Activated T-cell treated with anti-CD3 and anti-CD28 coated beads, Interleukin-2, amount 50 U/mL, for 24 hours (primary cell): ENCODE measurements at places on chromosomes 2 and 18.

DNA sequence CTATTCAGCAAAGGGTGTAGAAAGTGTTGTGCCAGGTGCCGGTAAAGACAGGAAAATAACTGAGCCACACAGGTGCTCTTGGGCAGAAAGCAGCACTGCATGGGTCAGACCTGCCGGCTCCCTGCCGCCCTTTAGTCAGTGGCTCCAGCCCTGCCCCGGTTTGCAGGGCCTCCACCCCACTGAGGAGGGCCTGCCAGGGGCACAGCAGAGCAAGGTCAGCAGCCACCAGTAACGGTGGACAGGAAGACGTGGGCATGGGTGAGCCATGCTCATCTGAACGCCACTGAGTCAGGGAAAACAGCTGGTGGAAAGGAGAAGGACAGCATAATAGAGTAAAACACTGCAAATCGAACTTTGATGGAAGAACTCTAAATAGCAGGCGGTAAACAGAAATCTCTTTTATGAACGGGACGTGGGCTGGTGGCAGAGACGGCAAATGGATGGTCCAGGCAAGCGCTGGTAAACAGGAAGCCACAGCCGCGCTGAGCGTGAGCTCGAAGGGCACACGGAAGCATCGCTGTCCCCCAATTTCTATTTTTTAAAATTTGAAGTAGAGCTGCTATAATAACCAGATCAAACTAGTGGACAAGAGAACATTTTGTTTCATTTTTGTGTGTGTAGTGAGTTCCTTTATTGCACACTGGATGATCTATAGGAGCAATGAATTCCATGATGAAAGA is 141.8 kb upstream of the ALKAL2 start:
- DNase-seq = no peak

GRCh38 chr2:54763636-54764291 is 40.3 kb downstream of the EML6 start:
- no peak for DNase-seq

DNA sequence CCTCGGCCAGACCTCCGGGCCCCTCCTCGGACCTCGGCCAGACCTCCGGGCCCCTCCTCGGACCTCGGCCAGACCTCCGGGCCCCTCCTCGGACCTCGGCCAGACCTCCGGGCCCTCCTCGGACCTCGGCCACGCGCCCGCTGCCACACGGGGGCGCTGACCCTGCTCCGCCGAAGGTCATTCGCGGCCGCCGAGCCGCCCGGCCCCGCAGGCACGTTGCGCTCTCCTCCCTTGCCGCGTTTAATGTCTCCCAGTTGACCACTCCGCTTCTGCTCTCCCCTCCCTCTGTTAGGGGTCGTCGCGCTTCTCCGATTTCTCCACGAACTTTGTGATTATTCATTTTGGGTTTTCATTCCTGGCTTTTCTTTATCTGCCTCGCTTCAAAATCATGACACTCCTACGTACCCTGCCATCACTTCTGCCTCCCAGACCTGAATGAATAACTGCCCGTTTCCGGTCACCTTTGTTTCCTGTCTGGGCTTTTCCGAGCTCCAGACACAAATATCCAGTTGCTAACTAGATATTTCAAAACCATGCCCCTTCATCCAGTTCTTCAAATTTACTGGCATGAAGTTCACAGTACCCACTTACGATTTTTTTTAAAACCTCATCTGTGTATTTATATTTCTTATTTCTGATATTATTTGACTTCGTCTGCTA is 14.8 kb upstream of the COLEC12 start:
- no peak for DNase-seq

- no peak for DNase-seq
Observed at GRCh38 chr2:100246163-100247145, 75.8 kb downstream of the LONRF2 start.

DNA sequence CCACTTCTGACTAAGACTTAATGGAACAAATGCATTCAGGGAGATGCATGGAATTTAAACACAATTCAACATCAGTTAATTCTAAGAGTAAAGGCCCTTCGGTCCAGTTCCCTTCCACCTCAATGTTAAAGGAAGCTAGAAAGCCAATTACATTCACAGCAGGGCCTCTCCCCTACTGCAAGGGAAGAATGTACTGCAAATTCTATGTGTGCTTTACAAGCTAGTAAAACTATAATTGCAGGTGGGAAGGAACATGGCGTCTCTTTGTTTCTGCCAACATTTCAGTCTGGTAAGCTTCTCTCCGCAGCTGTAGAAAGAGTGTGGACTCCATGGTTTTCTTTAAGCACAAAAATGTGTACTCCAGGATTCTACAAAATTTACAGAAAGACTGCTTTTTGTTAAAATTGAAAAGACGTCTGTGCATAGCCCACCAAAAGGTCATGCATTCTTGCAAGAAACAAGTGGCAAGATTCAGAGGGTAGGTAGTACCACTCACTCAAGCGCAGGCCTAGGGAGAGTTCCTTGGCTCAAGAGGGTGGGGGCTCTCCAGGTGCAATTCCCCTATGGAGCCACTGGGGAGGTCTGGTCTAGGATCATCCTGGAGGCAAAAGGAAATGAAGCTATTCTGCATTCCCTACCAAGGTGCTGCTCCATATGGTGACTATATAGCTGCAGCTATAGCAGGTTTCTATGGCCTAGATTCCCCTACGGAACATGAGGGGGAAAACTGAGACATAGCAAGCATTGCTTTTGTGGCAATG is 127.0 kb upstream of the FZD5 start:
- DNase-seq = no peak

DNA sequence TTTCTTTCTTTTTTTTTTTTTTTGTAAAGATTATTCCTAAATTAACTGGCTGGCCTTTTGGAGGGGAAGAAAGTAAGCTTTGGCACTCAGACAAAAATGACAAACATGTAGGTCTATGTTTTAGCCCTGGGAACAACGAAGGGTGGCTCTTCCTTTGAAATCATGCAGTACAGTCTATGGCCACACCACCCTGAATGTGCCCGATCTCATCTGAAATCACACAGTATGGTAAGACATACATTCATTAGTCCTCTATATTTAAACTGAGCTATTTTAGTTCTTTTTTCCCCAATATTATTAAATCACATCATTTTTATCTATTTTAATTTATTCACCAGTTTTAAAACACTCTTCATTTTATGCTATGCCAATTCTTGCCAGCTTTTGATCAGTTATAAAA is 48.2 kb downstream of the PLA2R1 start:
- no peak for DNase-seq

DNA sequence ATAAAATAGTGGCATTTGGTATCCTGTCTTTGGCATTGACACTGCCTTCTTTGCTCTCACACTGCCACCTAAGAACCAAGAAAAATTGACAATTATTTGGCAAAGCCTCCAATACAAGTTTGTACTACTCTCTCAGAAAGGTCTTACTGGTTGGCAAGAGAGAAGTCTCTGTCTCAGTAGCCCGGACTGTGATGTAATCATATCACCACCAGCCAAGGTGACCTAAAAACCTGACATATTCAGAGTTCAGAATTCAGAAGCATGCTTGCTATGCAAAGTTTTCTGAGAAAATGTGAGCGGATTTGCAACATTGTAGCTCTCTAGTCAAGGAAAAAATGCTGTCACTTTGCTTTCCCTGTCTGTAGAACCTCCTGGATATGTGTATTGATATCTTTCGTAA is 196.0 kb downstream of the CDH7 start:
- DNase-seq = no peak

- no peak for DNase-seq
Observed at GRCh38 chr2:206915121-206915520, 24.2 kb upstream of the CPO start.

GRCh38 chr18:76335859-76336640 is 159.0 kb downstream of the ZNF516 start:
- no peak for DNase-seq
